Esophagus muscularis mucosa (tissue), 4 donors: ENCODE measurements at places on chromosomes 5 and 9. TPM values are rescaled to one million over a fixed set of nuclear protein-coding genes. Genes with fewer than 3 reads are reported as not detected.

- no peak for DNase-seq
Measured at GRCh38 chr5:10277773-10278630, 27.9 kb downstream of the CCT5 start.

- DNase-seq: no peak
Measured at GRCh38 chr5:12315461-12315860, 411.2 kb upstream of the CTNND2 start.

DNA sequence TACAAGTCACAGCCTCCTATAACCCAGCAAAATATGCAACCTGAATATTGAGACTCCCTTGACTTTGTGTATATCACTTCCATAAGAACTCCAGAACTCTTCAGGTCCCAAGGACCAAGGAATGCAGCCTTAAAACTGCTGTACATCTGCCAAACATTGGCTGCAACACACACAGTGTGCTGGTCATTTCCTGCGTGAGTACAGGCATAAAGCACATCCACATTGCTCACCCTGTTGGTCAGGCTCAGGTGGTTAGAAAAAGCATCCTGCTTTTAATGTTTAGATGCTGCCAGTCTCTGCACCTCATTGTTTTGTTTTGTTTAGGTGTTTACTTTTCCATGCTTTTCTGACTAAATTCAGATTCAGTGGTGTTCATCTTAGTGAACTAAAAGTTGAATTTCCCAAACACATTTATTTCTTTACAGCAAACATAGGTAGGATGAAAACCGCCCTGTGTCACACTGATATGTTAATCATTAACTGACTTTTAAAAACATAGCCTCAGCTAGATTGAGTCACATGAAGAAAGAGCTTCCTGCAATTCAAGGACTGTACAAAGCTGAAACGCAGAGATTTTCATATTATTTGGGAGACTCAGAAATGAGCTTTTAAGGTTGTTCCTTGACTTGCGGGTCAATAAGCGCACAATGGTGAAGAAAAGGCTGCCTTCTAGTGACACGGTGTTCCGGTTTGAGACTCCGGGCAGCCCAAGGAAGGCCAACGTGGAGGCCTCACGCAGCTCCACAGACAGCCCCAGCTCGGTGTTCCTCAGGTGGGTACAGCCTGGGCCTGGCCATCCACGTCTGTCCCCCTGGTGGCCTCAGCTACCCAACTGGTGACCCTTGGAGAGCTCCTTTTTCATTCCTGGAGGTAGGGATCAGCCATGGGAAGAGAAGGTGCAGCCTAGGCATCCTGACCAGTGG, 52.2 kb upstream of the GRAMD2B start:
- DNase-seq: no peak

GRCh38 chr9:95513711-95514110, 3.1 kb downstream of the PTCH1 start:
- no peak for DNase-seq

DNA sequence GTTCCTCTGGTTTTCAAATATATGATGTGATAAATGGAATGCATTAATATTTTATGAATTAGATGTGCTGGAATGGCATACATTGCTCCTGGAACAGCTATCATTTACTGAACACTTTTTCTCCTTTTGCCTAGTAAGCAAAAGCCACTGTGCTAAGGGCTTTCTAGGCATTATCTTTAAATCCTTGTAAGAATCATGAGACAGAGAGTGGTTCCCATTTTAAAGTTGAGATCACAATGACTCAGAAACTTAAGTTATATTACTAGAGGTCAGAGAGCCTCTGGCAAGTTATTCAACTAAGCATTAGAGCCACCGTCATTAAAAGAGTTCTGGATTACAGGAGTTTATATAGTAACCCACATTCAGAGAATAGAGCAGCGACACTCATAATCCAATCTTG, 26.7 kb upstream of the FSD1L start:
- no peak for DNase-seq

GRCh38 chr5:80707645-80708044, 52.9 kb upstream of the DHFR start:
- DNase-seq: no peak

GRCh38 chr9:126148994-126149393, 177.6 kb upstream of the MVB12B start:
- DNase-seq: peak; percentile 66

DNA sequence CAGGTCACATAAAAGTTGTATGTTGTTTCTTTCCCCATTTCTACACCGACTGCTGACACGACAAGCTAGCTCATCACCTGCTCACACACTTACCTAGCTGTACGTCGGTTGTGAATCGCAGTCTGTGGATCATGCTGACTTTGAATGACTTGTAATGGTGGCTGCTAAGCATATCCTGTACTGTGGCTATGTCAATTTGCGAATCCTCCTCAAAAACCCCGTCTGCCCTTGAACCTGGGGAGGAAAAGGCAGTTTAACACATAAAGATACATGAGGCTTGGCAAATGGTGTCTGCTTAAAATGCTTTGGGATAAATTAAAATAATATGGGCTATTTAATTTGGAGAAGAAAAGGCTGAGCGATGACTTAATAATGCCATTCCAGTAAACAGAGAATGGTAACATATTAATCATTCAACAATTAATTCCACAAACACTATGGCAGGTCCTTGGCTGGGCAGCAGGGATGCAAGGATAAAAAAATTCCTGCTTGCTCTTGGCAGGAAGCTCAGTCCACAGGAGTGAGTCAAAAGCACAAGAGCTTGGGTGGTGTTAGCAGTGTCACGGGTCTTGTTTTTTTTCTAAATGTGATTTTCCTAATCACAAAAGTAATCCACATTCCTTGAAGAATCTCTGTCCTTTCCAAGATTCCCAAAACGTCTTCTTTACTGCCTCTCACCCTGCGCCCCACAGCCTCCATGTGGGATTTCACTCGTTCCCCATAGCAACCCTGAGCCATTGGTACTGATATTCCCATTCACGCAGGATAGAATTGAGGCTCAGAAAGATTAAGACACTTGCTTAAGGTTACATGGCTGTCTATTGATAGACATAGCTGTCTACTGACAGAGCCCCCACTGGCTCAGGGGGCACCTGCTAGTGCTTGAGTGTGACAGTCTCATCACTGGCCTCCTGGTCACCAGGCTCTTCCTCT, 222.4 kb downstream of the MAPKAP1 start:
- peak; percentile 91 for DNase-seq

DNA sequence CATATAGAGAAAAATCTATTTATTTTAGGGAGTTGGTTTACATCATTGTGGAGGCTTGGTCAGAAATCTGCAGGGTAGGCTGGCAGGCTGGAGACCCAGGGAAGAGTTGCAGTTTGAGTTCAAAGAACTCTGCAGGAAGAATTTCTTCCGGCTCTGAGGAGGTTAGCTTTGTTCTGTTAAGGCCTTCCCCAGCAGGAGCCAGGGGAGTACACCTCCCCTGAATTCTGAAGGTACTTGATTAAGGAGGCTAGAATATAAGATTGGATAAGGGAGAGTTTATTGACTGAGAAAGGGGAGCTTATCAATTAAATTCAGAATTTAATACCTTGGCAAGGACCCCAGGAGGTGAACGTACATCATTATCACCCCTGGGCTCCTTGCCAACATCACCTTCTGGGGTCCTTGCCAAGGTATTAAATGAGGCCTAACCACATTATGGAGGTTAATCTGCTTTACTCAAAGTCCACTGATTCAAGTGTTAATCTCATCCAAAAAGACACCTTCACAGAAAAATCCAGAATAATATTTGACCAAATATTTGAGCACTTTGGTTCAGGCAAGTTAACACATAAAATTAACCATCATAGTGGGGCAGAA, 351.7 kb downstream of the CWC27 start:
- peak; percentile 68 for DNase-seq

The FUT7 gene
- 0.32 TPM for total RNA-seq

The PCDHA6 gene
- total RNA-seq: 0.83 TPM

The IL9 gene
- total RNA-seq: not detected

The TNFSF15 gene
- total RNA-seq: 0.17 TPM

The CATSPER3 gene
- not detected for total RNA-seq

The MAPK9 gene
- total RNA-seq: 36.4 TPM

The IGFBPL1 gene
- total RNA-seq: 3.7 TPM

The FSD1L gene
- total RNA-seq: 2.5 TPM

The PCAT7 gene
- not detected for total RNA-seq

The GPBP1 gene
- 45.5 TPM for total RNA-seq
